ENCODE measurements at places on chromosomes 5 and 9. TPM values are rescaled to one million over a fixed set of nuclear protein-coding genes. Genes with fewer than 3 reads are reported as not detected.

GRCh38 chr9:32863291-32863690, 80.0 kb downstream of the TMEM215 start:
- H3K4me3 ChIP-seq, result no peak overlapping the region
- H3K27ac ChIP-seq, result no peak overlapping the region
- H3K36me3 ChIP-seq, result no peaks in the 10 kb centered on the region

DNA sequence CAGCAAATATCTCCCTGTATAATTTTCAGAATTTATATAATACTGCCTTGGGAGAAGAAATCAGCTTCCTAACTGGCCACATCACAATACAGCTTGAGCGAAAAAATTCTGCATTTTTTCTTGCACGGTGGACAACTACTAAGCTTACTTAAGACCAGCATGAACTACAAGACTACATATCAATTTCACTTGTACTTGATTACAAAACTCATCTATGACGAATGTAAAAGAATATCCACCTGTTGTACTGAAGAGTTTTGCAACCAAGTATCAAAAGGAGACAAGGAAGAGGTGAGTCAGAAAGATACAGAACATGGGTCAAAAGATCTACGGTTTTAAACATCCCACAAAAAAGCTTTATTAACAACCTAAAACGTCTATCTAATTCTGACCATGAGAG, 279.4 kb downstream of the BNC2 start:
- H3K36me3 ChIP-seq, result no peaks in the 10 kb centered on the region
- H3K4me3 ChIP-seq, result no peak overlapping the region
- H3K4me1 ChIP-seq, result no peaks in the 10 kb centered on the region
- no peaks in the 10 kb centered on the region for H3K27me3 ChIP-seq
- no peak for DNase-seq
- H3K27ac ChIP-seq, result no peak overlapping the region

GRCh38 chr9:137165250-137165836, 4.5 kb downstream of the LRRC26 start:
- DNase-seq, result no peak
- H3K27me3 ChIP-seq, result peaks cover 17% of the 10 kb centered on the region
- no peak overlapping the region for H3K4me3 ChIP-seq
- no peak overlapping the region for H3K27ac ChIP-seq

- H3K4me3 ChIP-seq, result no peak overlapping the region
- H3K27ac ChIP-seq, result no peak overlapping the region
- H3K36me3 ChIP-seq, result no peaks in the 10 kb centered on the region
- no peaks in the 10 kb centered on the region for H3K4me1 ChIP-seq
- no peaks in the 10 kb centered on the region for H3K27me3 ChIP-seq
- DNase-seq, result no peak
Observed at GRCh38 chr9:36895744-36896260, 138.3 kb downstream of the PAX5 start.

GRCh38 chr5:114839360-114839759, 330.3 kb downstream of the TRIM36 start:
- no peak for DNase-seq
- H3K4me1 ChIP-seq, result no peaks in the 10 kb centered on the region
- H3K27ac ChIP-seq, result no peak overlapping the region
- no peaks in the 10 kb centered on the region for H3K27me3 ChIP-seq
- H3K36me3 ChIP-seq, result no peaks in the 10 kb centered on the region
- no peak overlapping the region for H3K4me3 ChIP-seq

DNA sequence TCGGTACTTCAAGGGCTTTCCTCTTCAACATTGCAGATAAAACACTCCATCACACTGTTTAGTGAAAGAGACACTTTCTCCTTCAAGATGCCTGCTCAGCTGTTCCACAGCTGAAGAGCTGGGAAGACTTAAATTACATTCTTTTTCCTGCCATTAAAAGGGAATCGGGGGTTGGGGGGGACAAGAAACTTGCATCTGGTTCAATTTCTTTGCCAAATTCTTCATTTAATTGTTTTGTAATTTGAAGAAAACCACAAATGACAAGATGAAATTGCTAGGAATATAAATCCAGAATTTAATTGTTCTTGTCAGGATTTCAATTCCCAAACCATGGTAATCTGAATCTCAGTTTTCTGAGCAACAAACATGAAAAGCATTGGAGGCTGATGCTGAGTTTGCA, 478.3 kb downstream of the EBF1 start:
- H3K27ac ChIP-seq, result no peak overlapping the region
- no peak overlapping the region for H3K4me3 ChIP-seq
- no peak for DNase-seq
- no peaks in the 10 kb centered on the region for H3K36me3 ChIP-seq
- no peaks in the 10 kb centered on the region for H3K4me1 ChIP-seq

GRCh38 chr5:141512390-141512910, 23.6 kb downstream of the PCDHGC5 start:
- peaks cover 37% of the 10 kb centered on the region for H3K4me1 ChIP-seq
- no peaks in the 10 kb centered on the region for H3K27me3 ChIP-seq
- peak; percentile 74 for DNase-seq
- peak overlapping the region; percentile 87 for H3K4me3 ChIP-seq
- H3K36me3 ChIP-seq, result peaks cover 18% of the 10 kb centered on the region
- peak overlapping the region; percentile 95 for H3K27ac ChIP-seq

DNA sequence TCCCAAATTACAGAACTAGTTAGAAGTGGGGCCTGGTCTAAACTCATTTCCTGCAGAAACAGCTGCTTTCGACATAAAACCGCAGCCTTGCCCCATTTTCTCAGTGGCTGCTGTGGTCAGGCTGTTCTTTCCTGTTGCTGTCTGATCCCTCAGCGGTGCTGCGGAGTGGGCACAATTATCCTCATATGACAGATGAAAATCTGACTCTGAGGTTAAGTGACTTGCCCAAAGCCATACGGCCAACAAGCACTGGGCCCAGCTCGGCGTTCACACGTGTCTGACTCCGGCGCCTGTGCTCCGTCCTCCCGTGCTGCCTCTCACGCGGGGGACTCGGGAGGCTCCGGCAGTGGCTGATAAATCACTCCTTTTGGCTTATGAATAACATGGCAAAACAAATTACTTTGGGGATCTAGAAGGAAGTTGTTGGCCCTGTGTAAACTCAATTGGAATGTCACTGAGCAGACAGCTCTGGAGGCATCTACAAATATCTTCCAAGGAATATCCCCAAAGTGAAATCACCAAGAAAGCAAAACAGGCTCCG, 142.6 kb upstream of the LMX1B start:
- H3K4me1 ChIP-seq, result peaks cover 47% of the 10 kb centered on the region
- peak overlapping the region; percentile 89 for H3K27ac ChIP-seq
- peaks cover 13% of the 10 kb centered on the region for H3K36me3 ChIP-seq
- peak overlapping the region; percentile 58 for H3K4me3 ChIP-seq
- peaks cover 50% of the 10 kb centered on the region for H3K27me3 ChIP-seq

DNA sequence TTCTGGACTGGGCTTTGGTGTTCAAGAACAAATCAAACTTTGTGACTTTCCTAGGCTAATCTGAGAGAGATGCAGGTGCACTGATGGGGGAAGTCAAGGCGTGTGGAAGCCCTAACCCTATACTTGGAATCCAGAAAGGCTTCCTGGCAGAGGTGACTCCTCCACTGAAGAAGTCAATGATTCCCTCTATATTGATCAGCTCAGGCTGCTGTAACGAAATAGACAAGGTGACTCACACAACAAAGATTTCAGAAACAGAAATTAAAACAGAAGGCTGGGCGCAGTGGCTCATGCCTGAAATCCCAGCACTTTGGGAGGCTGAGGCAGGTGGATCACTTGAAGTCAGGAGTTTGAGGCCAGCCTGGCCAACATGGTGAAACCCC, 69.6 kb upstream of the GGTA1 start:
- no peak overlapping the region for H3K4me3 ChIP-seq
- H3K36me3 ChIP-seq, result no peaks in the 10 kb centered on the region
- no peak overlapping the region for H3K27ac ChIP-seq

- DNase-seq, result no peak
- H3K27ac ChIP-seq, result no peak overlapping the region
- no peak overlapping the region for H3K4me3 ChIP-seq
- no peaks in the 10 kb centered on the region for H3K36me3 ChIP-seq
- peaks cover 4% of the 10 kb centered on the region for H3K4me1 ChIP-seq
- H3K27me3 ChIP-seq, result peaks cover 13% of the 10 kb centered on the region
Observed at GRCh38 chr5:91416491-91416890, 33.4 kb upstream of the ARRDC3 start.

DNA sequence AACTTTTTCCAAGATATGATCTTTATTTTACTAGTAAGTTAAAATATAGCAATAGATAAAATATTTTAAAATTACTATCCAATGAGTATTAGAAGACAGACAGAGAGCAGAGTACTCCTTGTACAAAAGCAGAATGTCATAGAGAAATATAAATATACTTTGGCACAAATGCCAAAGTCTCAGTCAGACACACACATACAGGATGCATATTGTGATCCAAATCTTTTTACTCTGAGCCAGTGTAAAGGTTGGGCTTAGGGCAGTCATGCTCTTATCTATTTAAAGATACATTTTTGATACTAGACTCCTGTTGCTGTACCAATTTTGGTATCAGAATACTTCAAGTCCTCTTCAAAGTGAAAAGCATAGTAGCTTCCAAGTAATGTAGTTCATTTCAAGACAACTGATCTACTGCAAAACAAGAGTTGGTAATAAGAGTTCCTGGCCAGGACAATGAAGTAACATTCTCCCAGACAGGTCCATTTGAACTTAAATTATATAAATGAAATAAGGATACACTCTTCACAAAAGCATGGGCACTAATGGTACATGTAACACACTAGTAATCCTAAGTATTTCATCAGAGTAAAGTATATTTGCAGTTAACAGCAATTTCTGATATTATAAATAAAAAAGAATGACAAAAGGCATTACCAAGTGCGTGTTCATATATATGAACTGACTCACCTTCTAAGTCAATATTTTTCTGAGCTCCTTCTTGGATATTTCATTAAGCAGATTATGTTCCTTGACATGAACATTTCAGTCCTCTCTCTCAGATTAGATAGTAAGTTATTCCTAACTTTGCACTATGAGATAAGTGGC, 10.5 kb downstream of the PFDN1 start:
- no peak for DNase-seq
- H3K4me1 ChIP-seq, result peaks cover 72% of the 10 kb centered on the region
- peak overlapping the region; percentile 31 for H3K4me3 ChIP-seq
- peaks cover 17% of the 10 kb centered on the region for H3K36me3 ChIP-seq
- H3K27ac ChIP-seq, result peak overlapping the region; percentile 15
- no peaks in the 10 kb centered on the region for H3K27me3 ChIP-seq

DNA sequence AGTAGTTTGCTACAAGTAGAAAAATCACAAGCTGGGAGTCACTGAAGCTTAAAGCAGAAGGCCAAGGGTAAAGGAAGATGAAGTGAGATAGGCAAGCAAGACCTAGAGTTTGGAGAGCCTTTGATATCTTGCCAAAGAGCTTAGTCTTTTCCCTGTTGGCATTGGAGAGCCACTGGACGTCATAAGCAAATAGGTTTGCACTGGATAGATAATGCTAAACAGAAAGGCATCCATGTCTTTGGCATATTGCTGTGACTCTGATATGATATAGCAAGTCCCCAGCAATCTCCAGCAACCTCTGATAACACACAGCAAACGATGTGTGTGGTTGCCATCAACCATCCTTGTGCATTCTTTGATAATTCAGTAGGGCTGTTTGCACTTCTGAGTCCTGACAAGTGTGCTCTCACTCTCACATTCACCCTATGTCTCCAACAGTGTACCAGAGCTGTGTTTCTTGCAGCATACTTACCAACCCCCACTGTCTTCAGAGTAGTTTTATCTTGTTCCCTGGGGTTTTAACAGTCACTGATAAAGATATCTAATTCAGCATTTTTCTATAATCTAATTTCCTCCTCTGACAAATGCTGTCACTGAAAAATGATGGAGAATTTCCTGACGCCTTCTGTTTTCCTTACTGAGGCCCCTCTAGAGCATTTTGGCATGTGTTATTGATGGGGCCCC, 16.9 kb upstream of the FREM1 start:
- no peak overlapping the region for H3K4me3 ChIP-seq
- no peak overlapping the region for H3K27ac ChIP-seq
- no peak for DNase-seq
- H3K4me1 ChIP-seq, result no peaks in the 10 kb centered on the region
- no peaks in the 10 kb centered on the region for H3K27me3 ChIP-seq

DNA sequence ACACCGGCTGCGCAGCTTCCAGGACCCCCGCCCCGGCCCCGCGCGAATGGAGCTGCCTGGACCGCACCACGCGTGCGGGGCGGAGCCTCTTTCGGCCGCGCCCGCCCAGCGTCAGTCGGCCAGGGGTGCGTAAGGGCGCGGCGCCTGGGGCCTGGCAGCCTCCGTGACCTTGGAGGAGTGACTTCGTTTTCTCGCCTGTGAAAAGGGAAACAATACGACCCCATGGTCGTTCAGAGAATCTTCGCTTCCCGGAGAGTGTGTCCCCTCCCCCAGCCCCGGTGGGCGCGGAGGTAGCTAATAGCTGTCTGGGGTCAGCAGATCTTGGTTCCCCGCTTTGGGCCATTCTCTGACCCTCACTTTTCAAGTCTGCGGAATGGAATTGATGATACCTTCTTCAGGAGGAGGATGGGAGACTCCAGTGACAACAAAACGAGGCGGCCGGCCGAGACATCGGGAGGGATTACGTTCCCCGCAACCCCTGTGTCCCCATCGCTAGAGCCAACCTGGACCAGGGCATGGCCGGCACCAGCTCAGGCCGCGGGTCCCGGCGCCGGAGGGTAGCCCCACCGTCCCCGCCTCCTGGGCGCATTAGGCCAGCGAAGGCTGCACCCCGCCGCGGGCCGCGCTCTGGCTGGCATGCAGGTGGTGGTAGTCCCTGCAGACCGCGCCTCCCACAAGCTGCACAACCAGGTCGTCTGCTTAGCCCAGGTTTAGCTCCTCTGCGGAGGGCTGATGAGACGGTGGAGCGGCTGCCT, 5.5 kb upstream of the CDHR2 start:
- peak overlapping the region; percentile 95 for H3K27ac ChIP-seq
- H3K27me3 ChIP-seq, result no peaks in the 10 kb centered on the region
- peaks cover 51% of the 10 kb centered on the region for H3K4me1 ChIP-seq
- DNase-seq, result peak; percentile 74

GRCh38 chr9:123550012-123550411, 194.0 kb downstream of the CRB2 start:
- no peak overlapping the region for H3K4me3 ChIP-seq
- no peaks in the 10 kb centered on the region for H3K27me3 ChIP-seq
- H3K36me3 ChIP-seq, result no peaks in the 10 kb centered on the region
- H3K27ac ChIP-seq, result no peak overlapping the region
- peaks cover 15% of the 10 kb centered on the region for H3K4me1 ChIP-seq
- DNase-seq, result no peak

- DNase-seq, result peak; percentile 27
- H3K27ac ChIP-seq, result no peak overlapping the region
- H3K36me3 ChIP-seq, result peaks cover 14% of the 10 kb centered on the region
- H3K4me3 ChIP-seq, result no peak overlapping the region
Observed at GRCh38 chr5:80837679-80838078, 122.5 kb upstream of the RASGRF2 start.

- peaks cover 38% of the 10 kb centered on the region for H3K4me1 ChIP-seq
- no peak for DNase-seq
- H3K27ac ChIP-seq, result no peak overlapping the region
- H3K36me3 ChIP-seq, result no peaks in the 10 kb centered on the region
- H3K27me3 ChIP-seq, result no peaks in the 10 kb centered on the region
- no peak overlapping the region for H3K4me3 ChIP-seq
Observed at GRCh38 chr9:97934321-97935115, 3.5 kb downstream of the HEMGN start.

GRCh38 chr9:118711843-118712242, 657.4 kb downstream of the BRINP1 start:
- no peaks in the 10 kb centered on the region for H3K36me3 ChIP-seq
- no peak overlapping the region for H3K4me3 ChIP-seq
- no peaks in the 10 kb centered on the region for H3K4me1 ChIP-seq

GRCh38 chr9:131791542-131792254, 51.8 kb upstream of the RAPGEF1 start:
- H3K27ac ChIP-seq, result no peak overlapping the region
- no peak overlapping the region for H3K4me3 ChIP-seq
- no peaks in the 10 kb centered on the region for H3K36me3 ChIP-seq
- H3K27me3 ChIP-seq, result peaks cover 3% of the 10 kb centered on the region

The BBLN gene
- 106 TPM for total RNA-seq

The QRFP gene
- not detected for total RNA-seq

The CNTFR gene
- total RNA-seq, result not detected

The GARIN3 gene
- total RNA-seq, result 0.31 TPM

The CXCL14 gene
- total RNA-seq, result not detected

The PNPLA7 gene
- 0.71 TPM for total RNA-seq

The GFI1B gene
- total RNA-seq, result not detected

All from activated T-helper 1 cell treated with anti-CD3 and anti-CD28 coated beads, Interleukin-12 subunit alpha, Interleukin-12 subunit beta, Interleukin-2, Interleukin-4 antibody, amounts not matched to agents 30 ng/mL and 10 ng/mL and 1 ng/mL, durations not matched to agents 14 hours and 24 hours and 36 hours (primary cell).